Myocyte (in vitro differentiated cells): ENCODE measurements at places on chromosomes 13 and 19. TPM values are rescaled to one million over a fixed set of nuclear protein-coding genes. Genes with fewer than 3 reads are reported as not detected.

Gene KLF5
- 73.9 and 121 TPM in 2 replicates for total RNA-seq

- no peak for DNase-seq
Measured at GRCh38 chr19:46721269-46722003, 4.5 kb upstream of the PRKD2 start.

Gene ICAM5
- 7.2 and 8.3 TPM in 2 replicates for total RNA-seq

GRCh38 chr13:43725460-43725859 is 61.3 kb downstream of the ENOX1 start:
- DNase-seq = peak; percentile 19

DNA sequence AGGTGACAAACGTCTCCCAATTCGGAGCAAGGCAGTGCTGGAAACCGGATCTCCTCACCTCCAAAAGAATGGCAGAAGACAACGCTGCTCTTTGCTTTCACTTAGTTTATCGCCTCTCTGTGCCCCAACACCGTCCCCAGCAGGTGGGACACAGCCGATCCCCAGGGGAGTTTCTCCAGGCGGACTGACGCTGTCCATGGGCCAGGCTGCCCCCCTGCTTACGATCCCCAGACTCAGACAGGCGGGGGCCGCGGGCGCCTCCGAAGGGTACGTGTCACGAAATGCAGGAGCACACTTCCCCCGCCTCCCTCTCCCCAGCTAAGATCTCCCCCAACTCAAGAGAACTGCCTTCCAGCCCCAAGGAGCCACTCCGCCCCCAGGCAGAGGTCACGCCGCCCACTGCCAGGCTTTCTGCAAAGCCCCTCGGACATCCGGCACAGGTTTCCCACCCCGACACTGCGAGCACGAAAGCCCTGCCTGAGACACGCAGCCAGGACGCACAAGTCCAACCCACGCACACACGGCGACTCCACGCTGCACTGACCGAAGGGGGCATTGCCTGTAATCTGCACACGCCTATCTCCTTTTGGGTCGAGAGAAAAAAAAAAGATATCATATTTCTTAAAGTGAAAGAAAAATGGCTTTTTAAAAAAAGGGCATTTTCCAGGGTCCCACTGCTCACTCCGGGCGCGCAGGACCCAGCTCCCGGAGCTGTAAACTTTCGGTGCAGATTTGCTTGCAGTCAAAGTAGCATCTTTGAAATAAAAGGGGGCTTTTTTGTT is 2.0 kb downstream of the SPRY2 start:
- peak; percentile 88 for DNase-seq

DNA sequence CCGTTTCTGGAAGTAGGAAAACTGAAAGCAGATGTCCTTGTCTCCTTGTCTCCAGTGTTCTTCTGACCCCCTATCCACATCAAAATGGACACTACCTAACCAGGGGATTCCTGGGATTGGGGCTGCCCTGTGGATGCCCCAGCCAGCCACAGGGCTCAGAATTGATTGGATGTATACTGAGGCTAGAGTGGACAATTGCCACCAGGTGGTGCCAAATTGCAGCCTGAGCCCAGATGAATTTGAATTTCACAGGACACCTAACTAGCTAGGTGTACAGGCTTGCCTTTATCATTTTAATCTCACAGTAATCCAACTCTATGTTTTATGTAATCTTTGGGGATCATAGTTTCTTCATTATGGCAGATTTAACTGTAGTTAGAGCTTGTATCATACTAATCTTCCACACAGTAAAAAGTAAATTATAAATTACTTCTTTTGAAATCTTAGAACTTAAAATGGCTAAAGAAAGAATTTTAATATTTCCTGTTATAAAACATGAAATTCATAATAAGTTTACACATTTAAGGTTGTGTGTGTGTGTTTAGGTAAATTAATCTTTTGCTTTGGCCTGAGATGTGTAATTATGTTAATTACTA is 58.0 kb downstream of the PIBF1 start:
- peak; percentile 60 for DNase-seq

GRCh38 chr13:33582121-33582520 is 235.8 kb upstream of the RFC3 start:
- DNase-seq = no peak

DNA sequence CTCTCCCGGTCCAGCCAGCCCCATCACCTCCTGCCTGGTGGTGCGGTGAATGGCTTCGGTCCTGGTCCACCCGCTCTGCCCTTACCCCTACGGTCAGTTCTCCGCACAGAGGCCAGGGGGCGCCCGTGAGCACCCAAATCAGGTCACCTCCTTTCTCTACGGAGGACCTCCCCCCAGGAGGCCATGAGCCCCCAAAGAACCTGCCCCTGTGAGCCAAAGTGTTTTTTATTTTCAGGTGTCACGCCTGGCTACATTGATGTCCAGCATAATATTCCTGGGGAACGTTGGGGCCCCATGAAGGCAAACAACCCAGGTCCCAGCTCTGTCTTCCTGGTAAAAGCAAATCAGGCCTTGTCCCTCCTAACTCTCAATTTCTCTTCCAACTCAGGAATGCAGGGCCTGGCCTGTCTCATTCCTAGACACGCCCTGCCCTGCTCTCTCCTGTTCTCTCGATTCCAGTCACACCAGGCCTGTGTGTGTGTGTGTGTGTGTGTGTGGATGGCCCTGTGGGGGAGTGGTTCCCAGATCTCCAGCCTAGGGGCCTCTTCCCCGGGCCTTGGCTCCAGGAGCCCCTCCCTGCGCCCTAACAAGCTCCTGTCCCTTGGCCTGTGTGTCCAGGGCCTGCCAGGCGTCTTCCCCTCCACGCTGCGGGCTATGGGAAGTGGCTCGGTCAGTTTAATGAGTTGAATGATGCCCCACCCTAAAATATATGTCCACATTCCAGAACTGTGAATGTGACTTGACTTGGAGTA is 9.7 kb upstream of the GIPC1 start:
- peak; percentile 57 for DNase-seq

- peak; percentile 82 for DNase-seq
Measured at GRCh38 chr19:869245-870177, 10.0 kb downstream of the CFD start.

Gene ABCA7
- total RNA-seq = 41.9 and 43.0 TPM in 2 replicates

Gene GRIN2D
- total RNA-seq = 0.03 TPM in 1 of 2 replicates, not detected in the other

Gene USP12
- 42.9 and 43.9 TPM in 2 replicates for total RNA-seq

GRCh38 chr13:20185366-20186056 is 7.2 kb downstream of the GJB2 start:
- no peak for DNase-seq

DNA sequence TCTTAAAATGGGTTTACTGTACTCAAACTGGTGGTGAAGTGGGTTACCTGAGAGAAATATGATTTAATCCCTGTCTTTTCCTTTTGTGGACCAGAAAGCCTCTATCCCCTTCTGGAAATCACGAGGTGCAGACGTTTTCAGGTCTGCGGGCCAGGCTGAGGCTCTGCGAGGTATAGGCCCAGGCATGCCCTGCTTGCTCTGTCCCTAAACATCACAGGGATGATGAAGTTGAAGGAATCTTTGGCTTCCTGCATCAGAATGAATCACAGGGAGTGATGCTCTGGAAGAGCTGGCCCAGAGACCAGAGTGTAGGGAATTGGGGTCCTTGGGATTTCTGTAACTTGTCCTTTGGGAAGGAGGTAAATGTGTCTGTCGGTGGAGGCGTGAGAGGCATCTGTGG is 18.4 kb upstream of the CHST8 start:
- no peak for DNase-seq

GRCh38 chr19:56071151-56071550 is 49.9 kb downstream of the ZNF787 start:
- no peak for DNase-seq

DNA sequence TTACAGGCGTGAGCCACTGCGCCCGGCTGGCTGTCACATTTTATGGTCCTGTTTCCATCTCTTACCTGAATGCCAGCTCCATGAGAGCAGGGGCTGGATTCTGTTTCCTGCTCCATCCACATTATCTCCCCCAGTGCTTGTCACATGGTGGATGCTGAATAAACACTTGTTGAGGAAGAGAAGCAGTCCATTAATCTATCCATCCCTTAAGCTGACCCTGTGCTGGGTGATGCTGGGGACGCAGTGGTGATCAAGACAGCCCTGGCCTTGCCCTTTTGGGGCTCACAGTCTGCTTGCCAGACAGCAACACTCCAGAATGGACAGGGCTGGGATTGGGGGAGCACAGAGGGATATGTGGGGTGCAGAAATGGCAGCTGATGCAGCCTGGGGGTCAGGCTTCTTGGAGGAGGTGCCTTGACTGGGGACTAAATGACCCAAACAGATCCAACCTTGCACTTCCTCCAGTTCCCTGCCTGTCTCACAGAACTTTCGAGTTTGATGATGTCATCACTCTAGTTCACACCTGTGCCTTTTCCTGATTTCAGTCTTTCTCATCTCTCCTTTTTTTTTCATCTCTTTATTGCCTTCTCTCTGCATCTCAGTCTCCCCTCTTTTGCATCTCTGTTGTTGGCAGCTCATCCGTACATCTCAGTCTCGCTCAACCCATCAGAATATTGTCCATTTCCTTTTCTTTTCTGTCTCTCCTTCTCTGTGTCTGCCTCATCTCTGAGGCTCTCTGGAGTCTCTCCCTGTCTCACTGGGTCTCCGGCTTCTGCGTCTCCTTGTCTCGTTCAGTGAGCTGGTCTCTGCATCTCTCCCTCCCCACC is 4.6 kb downstream of the IRF2BP1 start:
- DNase-seq = no peak

DNA sequence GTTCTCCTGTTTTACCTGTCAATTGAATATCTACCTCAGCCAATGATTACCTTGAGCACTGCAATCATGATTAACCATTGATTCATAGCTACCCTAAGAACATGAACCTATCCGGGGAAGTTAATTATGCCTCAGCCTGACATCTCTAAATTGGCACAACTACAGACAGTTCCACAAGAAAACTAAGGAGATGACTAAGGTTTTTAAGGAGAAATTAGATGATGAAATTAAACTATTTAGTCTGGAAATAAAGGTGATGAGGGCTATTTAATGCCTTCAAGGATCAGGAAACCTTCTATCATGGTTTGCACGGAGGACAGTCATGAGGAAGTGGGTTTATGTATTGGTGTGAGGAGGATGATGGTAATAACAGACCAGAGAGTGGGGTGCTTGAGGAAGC is 203.4 kb downstream of the COL4A1 start:
- DNase-seq = no peak

DNA sequence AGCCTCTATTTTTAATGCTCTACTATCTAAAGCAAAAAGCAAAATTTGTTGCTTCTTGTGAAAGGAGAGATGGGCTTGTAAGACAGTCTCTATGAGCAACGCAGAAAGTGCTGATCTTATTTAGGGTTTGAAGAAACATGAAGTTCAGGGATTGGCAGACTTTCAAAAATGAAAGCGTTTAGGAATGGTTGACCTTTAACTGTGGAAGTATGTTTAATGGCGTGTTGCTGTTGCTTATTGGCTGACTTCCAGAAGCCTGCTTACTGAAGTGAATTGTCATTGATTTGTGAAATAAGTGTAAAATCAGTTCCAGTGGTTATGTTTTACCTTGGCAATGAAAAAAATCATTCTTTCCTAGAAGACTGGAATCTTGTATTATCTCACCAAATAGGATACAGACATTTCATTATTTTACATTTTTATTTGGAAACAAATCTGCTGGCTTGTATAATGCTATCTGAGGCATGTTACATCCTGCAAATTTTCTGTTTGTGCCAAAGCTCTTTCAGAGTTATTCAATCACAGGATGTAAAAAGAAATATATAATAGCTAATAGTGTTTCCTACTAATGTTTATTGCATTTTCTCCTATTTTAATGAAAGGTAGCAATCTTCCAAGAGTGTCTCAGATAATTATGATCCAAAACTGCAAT is 221.3 kb upstream of the SLITRK6 start:
- DNase-seq = no peak

DNA sequence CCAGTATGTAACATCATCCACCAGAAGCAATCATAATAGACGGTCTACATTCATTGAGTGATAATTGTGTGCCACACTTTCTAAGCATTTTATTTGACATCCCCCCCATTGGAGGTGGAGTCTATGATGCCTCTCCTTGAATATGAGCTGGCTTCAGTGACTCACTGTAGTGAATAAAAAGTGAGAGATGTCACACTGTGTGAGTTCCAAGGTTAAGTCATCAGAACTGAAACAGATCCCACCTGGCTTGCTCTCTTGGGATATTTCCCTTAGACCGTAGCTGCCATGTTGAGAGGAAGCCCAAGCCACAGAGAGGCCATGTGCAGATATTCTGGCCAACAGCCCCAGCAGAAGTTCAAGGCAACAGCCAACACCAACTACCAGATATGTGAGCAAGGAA is 12.6 kb downstream of the RTBDN start:
- no peak for DNase-seq

- no peak for DNase-seq
Measured at GRCh38 chr13:24683351-24683750, 3.1 kb downstream of the ATP12A start.

Gene KIR2DL3
- not detected in 2 replicates for total RNA-seq

GRCh38 chr13:99528547-99528946 is 27.3 kb downstream of the TM9SF2 start:
- DNase-seq = no peak

GRCh38 chr19:18457483-18458331 is 19.8 kb upstream of the ISYNA1 start:
- DNase-seq = no peak

Gene ZNF208
- not detected in 2 replicates for total RNA-seq

GRCh38 chr13:93079294-93079693 is 147.3 kb upstream of the GPC6 start:
- no peak for DNase-seq

DNA sequence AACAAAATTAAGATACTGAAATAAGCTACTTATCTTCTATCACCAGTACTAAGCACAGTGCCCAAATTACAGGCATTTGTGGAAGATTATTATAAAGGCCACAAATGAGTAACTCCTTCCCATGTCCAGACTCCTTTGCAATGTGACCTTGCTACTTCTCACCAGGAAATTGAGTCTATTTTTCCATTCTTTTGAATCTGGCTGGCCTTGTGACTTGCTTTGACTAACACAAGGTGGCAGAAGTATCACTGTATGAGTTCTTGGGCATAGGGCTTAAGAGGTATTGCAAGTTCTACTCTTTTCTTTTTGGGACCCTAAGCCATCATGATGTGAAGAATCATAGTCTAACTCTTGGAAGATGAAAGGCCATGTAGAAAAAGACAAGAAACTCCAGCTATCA is 49.9 kb downstream of the UGGT2 start:
- DNase-seq = no peak

Gene MCEMP1
- total RNA-seq = not detected in 2 replicates

- no peak for DNase-seq
Measured at GRCh38 chr13:57925250-57925649, 293.7 kb downstream of the PCDH17 start.

DNA sequence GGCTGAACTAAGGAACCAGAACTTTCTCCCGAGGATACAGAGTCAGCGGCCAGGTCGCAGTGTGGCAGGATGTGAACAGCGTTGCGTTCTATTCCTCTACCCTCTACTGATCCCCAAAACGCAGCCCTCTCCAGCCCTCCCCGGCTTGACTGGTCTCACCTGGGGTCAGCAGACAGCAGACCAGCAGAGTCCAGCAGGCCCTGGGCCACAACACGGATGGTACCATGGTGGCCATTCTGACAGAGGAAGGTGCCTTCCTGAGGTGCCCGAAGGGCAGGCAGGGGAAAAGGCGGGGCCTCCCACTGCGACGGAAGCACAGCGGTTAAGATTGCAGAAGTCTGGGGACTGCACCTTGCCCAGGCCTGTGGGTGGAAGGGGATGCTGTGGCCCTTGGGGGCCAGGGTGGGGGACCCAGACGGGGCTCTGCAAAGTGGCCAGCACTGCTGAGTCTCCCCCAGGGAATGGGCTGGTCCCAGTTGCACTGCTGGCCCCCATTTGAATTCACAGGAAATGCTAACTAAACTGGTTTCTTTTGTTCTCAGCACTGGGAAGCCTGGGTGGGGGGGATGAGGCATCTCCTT is at the start of gene ICAM3:
TSS of gene ICAM3 (minus strand) at position 245 of the 581 bp plus-strand sequence. CDS start at position 235, 10 bp downstream.
- DNase-seq = no peak

GRCh38 chr13:25400925-25401324 is 29.2 kb downstream of the ATP8A2 start:
- DNase-seq = no peak
